ENCODE measurements at places on chromosomes 3 and 15. TPM values are rescaled to one million over a fixed set of nuclear protein-coding genes. Genes with fewer than 3 reads are reported as not detected.

- no peaks in the 10 kb centered on the region for H3K4me1 ChIP-seq
- H3K36me3 ChIP-seq, result no peaks in the 10 kb centered on the region
- H3K27me3 ChIP-seq, result peaks cover 39% of the 10 kb centered on the region
Observed at GRCh38 chr3:160612386-160613075, 47.2 kb upstream of the KPNA4 start.

- no peak overlapping the region for H3K4me3 ChIP-seq
- no peaks in the 10 kb centered on the region for H3K4me1 ChIP-seq
- no peaks in the 10 kb centered on the region for H3K36me3 ChIP-seq
- DNase-seq, result no peak
- peaks cover 5% of the 10 kb centered on the region for H3K27me3 ChIP-seq
Observed at GRCh38 chr3:194384156-194384555, 14.6 kb upstream of the LRRC15 start.

Gene KLHL40
- not detected for total RNA-seq

GRCh38 chr3:38541806-38542205, 45.7 kb downstream of the EXOG start:
- no peak overlapping the region for H3K27ac ChIP-seq
- no peak for DNase-seq

DNA sequence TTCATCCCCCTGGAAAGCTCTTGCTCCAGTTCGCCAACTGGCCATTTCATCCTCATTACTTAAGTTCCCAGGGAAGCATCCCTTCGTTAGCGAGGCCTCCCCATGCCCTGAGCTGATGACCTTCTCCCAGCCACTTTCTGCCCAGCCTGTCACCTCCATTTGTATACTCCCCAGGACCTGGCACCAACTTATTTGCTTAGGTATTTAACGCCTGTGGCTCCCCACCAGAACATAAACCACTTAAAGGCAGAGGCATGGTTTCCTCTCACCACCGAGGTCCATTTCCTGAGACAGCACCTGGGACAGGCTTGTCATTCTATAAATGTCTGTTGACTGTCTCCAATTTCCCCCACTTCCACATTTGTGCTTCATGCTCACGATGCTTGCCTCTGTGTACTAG, 189.0 kb downstream of the ZNF621 start:
- no peak overlapping the region for H3K27ac ChIP-seq
- DNase-seq, result no peak
- H3K36me3 ChIP-seq, result no peaks in the 10 kb centered on the region

- DNase-seq, result no peak
- no peak overlapping the region for H3K4me3 ChIP-seq
- H3K27me3 ChIP-seq, result peaks cover 7% of the 10 kb centered on the region
- H3K36me3 ChIP-seq, result no peaks in the 10 kb centered on the region
- H3K27ac ChIP-seq, result no peak overlapping the region
Observed at GRCh38 chr3:127997961-127998360, 54.3 kb upstream of the SEC61A1 start.

DNA sequence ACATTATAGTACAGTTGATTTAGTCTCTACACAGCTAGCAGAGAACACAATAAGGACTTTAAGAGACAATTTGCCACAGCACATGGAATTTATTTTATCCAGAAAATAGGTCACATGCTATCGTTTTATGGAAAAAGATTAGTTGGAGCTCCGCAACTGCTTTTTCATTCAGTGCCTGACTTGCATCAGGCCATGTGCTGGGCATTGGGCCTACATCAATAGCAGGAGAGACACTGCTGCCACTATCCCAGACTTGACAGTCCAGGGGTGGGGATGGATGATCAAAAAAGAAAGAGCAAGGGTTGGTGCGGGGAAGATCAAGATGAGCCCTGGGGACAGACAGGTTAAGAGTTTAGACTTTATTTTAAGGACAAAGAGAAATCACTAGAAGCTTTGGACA, 75.2 kb upstream of the C3orf80 start:
- H3K27me3 ChIP-seq, result peaks cover 17% of the 10 kb centered on the region
- no peaks in the 10 kb centered on the region for H3K4me1 ChIP-seq
- no peak for DNase-seq
- no peaks in the 10 kb centered on the region for H3K36me3 ChIP-seq
- no peak overlapping the region for H3K4me3 ChIP-seq
- no peak overlapping the region for H3K27ac ChIP-seq

All from activated CD8-positive, alpha-beta memory T cell treated with anti-CD3 and anti-CD28 coated beads, Interleukin-2, amount 10 ng/mL, durations not matched to agents 7 days and 5 days (primary cell).